ENCODE measurements at places on chromosomes 6 and 20.

DNA sequence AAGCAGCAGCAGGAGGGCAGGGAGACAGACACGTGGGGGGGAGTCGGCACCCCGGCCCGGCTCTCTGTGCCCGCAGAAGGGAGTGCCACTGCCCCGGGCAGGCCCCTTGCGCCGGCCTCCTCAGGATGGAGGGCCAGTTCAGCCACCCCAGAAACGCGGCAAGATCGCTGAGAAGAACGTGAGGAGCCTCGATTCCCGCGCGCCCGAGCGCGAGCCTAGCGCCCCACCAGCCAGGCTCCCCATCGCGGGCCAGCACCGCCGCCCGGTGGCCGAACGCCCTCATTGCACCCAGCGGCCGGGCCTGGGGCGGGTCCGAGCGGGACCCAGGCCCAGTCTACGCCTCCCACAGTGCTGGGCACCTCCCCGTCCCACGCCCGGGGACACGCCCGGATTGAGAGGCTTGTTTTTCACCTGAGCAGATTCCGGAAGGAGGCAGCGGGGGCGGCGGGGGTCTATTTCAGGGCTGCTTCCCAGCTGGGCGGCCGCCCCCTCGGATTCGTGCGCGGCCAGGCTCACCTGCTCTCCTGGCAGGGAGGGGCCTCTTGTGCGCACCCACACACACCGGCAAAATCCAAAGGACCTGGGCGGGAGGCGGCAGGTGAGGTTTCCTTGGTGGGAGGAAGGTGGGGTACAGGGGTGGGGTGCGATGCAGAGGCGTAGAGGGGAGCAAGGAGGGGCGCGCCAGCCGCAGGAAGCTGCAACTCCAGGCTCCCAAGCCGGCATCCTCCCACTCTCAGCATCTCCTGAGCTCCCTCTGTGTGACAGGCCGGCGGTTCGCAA lies 9.0 kb upstream of the GRM4 start:
- DNase-seq: peak; percentile 74

DNA sequence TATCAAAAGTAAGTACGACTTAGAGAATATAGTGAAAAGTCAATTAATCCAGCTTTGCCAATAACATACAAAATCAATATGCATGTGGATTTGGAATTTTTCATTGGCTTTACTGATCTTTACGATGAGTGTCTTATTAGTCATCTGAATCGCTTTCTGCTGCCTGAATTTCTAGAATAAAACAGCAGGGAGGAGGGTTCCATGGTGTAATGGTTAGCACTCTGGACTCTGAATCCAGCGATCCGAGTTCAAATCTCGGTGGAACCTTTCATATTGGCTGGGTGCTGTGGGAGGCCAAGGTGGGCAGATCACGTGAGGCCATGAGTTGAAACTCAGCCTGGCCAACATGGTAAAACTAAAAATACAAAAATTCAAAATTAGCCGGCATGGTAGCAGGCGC lies 448.8 kb downstream of the RNF144B start:
- no peak for DNase-seq

DNA sequence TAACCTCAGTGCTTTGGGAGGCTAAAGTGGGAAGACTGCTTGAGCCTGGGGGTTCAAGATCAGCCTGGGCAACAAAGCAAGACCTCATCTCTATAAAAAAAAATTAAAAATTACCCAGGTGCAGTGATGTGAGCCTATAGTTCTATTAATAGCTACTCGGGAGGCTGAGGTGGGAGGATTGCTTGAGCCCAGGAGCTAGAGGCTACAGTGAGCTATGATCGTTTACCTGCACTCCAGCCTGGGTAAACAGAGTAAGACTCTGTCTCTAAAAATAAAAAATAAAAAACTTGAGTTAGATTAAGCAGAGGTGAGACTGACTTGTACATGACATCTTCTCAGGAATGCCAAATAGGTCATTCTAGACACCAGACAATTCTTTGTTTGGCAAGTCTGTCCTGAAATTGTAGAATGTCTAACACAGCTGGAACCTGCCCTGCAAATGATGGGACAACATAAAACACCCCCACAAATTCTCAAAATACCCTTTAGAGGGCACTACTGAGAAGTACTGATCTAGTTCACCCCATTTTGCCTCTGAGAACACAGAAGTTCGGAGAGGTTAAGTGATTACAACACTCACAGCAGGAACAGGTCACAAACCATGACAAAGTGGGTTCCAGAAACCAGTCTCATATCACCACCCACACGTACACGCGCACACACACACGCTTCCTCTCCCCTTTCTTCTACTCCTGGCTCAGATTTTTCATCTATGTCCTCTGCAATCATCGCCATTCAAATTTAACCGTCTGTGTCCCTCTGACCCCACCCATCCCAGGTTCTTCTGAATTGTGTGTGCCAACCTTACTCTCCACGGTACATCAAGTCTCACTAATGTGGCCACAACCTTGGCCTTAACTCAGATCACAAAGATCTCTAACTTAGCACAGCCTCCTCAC lies 38.3 kb downstream of the ARHGAP18 start:
- DNase-seq: peak; percentile 27

DNA sequence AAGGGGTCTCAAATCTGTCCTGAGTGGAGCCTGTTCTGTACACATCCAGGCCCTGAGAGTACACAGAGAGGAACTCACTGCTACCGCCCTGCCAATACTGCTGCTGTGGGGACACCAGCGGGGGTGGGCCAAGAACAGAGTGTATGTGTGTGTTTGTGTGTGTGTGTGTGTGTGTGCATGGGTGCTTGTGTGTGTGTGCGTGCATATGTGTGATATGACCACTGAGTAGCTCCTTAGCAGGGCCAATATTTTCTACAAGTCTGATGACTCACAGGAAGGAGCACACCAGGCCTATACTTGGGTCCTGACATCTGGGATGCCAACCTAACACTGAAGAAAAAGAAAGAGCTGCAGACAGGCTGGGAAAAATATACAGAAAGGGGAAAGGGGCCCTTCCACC lies 1.4 kb downstream of the RAET1E start:
- DNase-seq: no peak

- no peak for DNase-seq
Observed at GRCh38 chr6:43737272-43738081, 32.5 kb upstream of the VEGFA start.

GRCh38 chr6:24382220-24382540 lies 20.6 kb upstream of the MRS2 start:
- no peak for DNase-seq

DNA sequence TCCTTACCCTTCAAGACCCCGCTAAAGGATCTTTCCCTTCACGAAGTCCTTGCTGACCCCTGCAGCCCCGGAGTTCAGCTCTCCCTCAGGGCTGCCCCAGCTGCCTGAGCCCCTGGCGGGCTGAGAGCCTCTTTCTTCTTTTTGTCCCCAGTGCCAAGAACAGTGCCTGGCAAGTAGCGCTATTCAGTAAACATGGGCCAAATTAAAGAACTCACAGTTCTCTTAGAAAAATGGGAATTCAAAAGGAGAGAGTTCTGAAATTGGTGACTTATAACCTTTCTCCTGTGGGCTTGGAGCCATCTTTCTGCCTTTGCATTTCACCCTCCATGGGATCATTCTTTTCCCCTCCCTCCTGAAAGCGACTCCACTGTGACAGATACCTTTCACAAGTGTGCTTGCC lies 227.2 kb downstream of the TMEM242 start:
- no peak for DNase-seq

DNA sequence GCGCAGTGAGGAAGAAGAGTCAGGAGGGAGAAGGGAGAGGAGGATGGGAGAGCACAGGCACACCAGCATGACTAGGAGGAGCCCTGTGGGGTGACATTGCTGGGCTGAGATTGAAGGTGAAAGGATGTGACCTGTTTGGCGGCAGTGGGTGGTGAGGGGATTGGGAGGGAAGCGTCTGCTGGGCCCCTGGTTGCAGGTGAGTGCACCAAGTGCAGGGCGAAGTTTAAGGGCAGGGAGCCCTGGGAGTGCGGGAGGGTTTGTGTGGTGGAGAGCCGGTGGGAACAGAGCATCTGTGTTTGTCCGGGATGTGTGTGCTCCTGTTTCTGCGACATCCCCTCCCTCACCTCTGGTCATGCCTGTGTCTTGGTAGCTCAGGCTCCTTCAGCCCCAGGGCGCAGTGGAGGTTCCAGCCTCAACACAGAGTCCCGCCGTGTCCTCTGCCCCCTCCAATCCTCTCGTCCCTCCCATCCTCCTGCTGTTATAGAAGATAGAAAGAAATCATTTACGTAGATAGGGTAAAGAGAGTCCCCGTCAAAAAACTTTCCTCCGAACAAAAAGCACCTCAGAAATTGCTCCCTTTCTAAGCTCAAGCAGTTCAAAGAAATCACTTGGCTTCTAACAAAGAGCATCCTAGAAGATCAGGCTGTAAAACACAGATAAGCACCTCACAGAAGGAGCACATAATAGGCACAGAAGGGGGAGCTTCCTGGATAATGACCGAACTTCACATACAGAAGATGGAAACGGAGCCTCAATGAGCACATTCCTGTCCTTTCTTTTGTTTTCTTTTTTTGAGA lies 25.0 kb downstream of the ULBP1 start:
- DNase-seq: no peak

DNA sequence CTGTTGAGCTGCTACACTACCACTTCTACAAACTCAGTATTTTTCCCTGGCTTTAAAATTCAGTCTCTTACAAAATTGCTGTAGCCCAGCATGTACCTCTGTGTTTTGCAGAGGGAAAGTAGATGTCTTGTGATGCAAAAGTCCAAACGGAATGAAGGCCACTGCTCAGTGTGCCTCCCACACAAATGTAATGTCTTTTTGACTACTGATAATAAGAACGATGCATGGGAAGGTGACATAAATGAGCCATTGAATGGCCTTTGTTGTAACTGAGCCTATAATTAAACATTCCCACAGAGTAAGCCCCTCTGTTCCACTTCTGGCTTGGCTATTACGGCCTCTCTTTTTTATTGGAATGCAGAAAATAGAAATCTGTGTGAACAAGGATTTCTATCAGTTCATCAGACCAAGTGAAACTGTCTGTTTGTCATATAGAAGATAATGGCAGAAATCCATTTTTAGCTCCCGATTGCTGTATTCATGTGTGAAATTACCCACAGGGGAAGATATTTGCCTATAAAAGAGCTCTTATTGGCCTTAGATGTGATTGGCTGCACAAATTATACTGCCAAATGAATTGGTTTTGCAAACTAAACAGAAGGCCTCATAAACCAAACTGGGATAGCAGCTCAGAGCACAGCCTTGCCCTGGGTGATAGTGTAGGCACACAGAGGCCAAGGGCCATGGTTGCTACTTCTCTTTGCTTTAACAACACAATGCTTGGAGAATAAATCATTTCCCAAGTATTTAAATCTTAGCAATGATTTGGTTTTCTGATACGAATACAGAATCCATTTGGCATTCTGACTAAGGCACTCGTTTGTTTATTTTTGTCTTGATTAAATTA lies 241.5 kb upstream of the PLN start:
- no peak for DNase-seq

DNA sequence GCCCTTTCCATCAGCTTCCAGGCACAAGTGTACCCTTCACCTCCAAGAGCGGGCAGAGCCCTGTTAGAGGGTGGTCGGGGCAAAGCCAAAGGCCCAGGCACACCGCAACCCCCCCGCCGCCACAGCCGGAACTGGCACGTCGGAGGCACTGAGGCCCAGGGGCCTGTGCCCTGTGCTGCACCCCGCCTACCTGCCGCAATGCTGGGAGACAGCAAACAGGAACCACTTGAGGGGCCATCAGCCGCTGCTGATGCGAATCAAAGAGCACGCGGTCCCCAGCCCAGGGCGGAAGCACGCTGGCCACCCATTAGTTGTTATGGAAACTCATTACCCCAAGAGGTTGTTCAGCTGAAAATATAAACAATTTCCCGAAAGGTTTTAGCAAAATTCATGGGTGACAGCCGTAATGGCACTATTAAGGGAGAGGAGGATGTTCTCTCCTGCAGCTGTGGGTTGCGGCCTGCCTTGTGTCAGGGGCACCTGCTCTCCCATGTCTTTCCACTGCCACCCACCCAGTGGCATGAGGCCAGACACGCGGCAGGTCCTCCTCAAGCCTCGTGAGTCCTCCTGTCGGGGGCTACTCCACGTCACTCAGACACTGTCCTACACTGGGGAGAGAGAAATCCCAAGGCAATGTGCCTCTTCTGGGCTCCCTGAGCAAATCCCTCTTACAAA lies 65.3 kb downstream of the EDN3 start:
- no peak for DNase-seq

- DNase-seq: no peak
Observed at GRCh38 chr20:35695978-35696377, 3.2 kb downstream of the NFS1 start.

GRCh38 chr6:33430991-33431879 lies 11.4 kb downstream of the SYNGAP1 start:
- peak; percentile 88 for DNase-seq

DNA sequence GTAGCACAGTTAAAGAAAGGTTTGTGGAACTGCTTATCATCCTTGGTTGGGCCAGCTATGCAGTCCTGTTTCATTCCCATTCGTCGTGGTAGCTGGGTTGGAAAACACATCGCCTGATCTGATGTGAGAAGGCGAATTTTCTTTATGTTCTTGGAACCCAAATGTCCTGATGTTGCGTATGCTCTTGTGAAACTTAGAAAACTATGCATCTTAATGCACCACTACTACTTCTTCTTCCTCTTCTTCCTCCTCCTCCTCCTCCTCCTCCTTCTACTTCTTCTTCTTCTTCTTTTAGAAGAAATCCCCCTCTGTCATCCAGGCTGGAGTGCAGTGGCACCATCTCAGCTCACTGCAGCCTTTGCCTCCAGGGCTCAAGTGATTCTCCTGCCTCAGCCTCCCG lies 381.6 kb downstream of the UTRN start:
- no peak for DNase-seq

DNA sequence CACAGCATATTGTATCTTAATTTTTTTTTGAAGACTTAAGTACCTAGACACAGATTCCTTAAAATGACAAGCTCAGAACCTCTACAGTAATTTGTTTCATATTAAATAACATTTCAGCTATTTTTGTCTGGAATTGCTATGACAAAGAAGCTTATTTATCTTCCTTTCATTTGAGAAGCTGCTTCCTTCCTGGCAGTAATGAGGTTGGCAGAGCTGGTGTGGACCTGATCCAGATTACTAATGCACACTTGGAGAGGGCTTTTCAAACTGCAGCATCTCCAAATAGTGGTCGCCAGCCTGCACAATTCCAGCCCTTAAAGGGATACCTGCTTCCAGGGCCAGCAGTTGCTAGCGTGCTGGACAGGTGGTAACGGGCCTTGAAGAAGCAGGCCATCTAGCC lies 12.1 kb downstream of the PTCHD4 start:
- no peak for DNase-seq
